ENCODE measurements at places on chromosomes 16 and 17.
A peak's percentile ranks its signal among the peaks of the same experiment; 100 is the strongest.

- DNase-seq, result no peak
Observed at GRCh38 chr16:9846362-9847099, 335.7 kb downstream of the GRIN2A start.

GRCh38 chr17:38735161-38735997 lies 5.2 kb downstream of the CISD3 start:
- DNase-seq, result peak; percentile 69

GRCh38 chr17:82338858-82339633 lies 5.5 kb upstream of the SECTM1 start:
- DNase-seq, result no peak

DNA sequence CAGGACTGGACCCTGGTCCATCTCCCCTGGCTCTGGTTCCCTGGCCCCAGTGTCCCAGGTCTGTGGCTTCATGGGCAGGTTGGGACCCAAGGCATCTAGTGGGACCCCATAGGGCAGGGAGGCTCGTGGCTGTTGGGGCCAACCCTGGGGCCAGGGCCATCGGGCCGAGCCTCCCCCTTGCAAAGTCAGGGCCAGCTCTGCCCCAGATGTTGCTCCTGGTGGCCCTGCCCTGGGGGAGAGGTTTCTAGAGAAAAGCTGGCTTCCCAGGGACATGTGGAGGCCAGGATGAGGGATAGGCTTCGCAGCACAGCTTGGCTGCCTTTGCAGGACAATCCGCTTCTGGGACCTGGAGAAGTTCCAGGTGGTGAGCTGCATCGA lies 16.6 kb downstream of the KATNB1 start:
- DNase-seq, result no peak

- DNase-seq, result no peak
Observed at GRCh38 chr17:58648236-58648635, 43.6 kb downstream of the TEX14 start.

DNA sequence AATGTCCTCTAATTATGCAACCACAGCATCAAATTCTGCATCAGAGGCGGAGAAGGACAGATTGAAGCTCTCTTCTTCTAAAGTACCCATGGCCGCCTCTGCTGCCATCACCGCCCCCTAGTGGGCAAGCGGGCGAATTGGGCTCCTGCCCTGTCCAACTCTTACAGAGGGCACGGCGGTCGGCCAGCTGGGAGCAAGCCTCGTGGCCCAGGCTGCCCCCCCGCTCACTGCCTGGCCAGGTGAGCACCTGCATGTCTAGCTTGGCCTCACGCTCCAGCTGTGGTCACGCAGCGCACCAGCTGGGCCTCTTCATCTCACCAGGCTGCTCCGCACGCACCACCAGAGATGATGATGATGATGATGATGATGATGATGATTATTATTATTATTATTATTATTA lies 146.1 kb upstream of the TOM1L1 start:
- DNase-seq, result no peak

DNA sequence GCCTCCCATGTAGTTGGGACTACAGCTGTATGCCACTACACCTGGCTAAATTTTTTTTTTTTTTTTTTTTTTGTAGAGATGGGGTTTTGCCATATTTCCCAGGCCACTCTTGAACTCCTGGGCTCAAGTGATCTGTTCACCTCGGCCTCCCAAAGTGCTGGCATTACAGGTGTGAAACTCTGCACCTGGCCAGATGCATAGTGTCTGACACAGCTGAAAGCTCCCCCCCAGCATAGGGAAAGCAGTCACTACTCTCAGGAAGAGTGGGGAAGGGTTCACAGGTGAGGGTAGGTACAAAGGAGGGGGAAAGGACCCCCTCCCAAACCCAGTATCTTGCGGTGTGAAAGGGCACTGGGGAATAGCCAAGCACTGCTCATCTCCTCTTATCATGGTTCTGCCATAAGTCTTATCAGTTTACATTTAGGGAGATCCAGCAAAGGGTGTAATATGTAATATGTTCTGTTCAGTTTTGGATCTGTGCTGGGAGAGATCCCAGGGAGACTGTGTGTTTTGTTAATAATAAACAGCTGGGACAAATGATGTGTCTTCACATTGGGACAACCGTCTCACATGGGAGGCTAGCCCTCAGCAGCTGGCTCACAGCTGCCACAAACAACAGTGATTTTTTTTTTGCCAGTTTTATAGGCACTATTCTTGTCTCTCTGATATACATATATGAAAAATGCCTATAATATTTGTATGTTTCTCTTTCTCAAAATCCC lies 6.8 kb upstream of the CAVIN1 start:
- no peak for DNase-seq

- DNase-seq, result no peak
Observed at GRCh38 chr16:80084614-80085013, 456.2 kb upstream of the DYNLRB2 start.

DNA sequence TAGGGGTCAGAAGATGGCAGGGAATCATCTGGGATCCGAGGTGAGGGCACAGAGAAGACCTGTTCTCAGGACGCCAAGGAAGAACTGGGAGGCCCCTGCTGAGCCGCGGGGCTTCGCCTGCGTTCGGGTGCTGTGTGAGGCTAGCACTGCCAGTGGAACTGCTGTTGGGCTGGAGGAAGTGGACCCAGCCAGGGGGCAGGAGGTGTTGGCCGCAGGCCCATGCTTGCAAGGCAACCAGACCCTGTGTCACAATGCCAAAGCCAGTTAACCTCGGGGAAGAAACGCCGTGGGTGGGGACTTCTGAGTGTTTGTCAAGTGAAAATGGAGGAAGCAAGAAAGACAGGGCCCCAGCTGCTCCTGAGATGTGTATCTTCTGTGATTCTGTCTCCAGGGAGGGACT lies 185.5 kb downstream of the LGALS9B start:
- DNase-seq, result no peak

DNA sequence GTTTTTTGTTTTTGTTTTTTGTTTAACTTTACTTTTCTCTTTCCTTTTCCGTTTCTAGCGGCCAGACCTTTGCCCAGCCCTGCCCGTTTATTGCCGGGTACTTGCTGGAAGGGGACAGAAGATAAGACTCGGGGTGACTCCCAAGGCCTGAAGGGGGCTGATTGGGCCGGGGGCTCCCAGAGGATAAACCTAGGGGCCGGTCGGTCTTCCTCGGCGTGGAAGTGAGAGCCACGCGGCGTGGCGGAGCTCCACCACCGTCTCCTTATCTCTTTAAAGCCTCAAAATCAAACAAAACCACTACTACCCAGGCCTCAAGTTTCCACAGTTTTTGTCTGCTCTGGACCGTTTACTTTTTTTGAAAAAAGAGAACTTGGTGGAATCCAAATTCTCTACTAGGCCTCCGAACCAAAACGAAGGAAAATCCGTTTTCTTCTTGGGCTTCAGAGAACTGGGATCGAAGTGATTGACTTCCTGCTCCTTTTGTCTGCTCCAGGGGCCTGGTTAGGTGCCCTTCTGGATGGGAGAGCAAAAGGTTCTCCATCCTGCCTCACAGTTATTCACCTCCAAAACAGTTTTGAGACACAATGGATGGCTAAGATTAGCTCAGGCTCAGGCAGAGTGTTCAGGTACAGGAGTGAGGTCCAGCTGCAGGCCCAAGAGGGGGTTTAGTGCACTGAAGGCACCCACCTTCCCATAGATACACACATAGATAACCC lies 8.5 kb upstream of the HOXB9 start:
- no peak for DNase-seq

DNA sequence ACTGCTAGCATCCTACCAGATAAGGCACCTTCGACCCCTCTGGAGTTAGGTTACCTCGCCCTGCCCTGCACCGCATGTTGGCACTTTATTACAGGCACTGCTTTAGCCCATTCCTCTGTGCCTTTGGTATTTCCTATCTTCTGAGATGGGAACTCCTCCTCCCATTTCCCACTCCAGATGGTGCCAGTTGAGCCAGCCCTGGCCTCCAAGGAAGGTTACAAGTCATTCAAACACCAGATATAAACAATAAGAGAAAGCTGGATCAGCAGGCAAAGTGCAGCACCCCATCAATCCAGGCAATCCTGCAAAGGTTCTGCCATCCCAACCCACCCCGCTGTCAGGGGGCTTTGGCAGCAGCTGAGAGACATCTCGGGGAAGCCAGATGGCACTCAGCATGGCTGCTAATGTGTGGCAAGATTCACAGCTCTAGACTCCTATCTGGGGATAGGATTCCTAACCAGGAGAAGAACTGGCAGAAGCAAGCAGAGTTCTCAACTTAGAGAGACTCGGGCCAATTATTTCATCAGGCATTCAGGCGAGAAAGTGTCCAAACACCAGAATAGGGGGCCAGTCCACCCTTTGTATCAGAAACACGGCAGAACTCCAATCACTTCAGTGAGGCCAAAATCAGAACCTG lies 113.0 kb downstream of the COPRS start:
- no peak for DNase-seq

DNA sequence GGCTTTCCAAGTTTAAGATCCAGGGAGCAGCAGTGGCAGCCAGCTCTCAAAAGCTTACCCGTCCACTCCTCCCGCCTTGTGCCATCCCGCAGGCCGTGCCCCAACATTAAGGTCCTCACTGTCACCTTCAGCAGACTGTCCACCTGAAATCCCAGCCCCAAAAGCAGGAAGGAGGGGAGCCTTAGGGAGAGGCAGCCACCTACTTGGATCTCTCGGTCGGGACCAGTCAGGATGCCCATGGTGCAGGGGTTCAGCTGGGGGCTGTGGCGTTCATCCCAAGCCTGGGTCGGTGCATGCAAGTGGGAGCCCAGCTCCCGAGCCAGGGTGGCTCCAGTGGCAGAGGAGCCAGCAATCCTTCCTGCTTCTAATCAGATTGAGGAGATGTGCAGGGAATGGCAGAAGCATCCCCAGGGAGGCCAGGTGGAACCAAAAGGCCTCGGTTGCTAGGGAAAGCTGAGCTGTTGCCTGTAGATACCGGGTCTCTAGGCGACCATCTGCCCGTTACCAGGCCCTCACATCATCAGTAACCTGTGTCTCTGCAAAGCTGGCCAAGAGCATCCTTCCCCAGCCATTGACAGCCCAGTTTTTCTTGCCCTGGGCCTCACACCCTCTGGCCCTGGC lies 24.6 kb downstream of the CNGB1 start:
- no peak for DNase-seq

GRCh38 chr16:84914273-84914672 lies 94.5 kb downstream of the CRISPLD2 start:
- DNase-seq, result no peak

DNA sequence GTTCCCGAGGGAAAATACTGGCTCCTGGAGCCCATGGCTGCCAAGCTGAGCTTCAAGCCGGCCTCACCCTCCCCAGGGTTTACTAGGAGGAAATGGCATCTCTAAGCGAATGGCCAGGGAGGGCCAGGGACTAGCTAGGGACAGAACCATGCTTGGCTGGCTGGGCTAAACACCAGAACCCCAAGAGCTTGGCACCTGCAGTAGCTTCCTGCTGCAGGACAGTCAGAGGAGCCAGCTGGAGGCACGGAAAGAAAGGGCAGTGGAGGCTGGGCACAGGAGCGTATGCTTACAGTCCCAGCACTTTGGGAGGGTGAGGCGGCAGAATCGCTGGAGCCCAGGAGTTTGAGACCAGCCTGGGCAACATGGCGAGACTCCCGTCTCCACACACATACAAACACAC lies 33.7 kb downstream of the PEMT start:
- DNase-seq, result no peak

DNA sequence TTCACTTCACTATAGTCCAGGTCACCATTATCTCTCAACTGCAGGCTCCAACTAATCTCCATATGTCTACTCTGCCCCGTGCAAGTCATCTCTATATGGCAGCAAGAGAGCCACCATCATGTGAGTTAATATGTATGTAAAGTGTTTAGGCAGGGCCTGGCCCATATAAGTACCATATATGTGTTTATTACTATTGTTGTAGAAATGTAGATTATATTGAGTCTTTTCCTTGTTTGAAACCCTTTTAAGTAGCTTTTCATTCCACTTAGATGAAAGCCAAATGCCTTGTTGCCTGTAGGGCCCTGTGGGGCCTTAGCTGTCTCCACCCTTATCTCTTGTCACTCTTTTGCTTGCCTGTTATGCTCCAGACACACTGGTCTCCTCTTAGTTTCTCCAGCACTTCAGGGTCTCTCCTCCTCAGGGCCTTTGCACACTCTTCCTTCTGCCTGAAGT lies 164.0 kb downstream of the PHKB start:
- no peak for DNase-seq

DNA sequence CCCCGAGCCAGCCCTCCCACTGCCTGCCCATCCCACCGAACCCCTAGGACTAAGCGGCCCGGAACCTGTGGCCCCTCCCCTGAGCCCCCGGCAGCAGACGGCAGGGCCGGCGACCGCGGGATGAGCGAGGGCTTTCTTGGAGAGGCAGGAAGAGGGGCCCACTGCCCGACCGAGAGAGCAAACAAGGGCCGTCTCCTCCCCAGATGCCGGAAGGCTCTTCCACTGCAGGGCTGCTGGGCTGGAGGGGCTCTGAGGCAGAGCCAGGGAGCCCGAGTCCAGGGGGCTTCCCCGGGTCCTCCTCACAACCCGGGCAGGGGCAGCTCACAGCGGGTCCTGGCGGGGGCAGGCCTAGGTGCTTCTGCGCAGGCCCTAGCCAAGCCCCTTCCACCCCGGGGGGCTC lies 2.9 kb downstream of the PERCC1 start:
- DNase-seq, result no peak

GRCh38 chr17:78337244-78338109 lies 22.4 kb downstream of the SOCS3 start:
- no peak for DNase-seq

- no peak for DNase-seq
Observed at GRCh38 chr17:67982034-67982640, 14.1 kb downstream of the C17orf58 start.

GRCh38 chr16:2816751-2817339 lies at the start of gene PRSS21:
TSS of gene PRSS21 (plus strand) at chr16:2817237. CDS start at chr16:2817269, 32 bp downstream.
- peak; percentile 23 for DNase-seq

DNA sequence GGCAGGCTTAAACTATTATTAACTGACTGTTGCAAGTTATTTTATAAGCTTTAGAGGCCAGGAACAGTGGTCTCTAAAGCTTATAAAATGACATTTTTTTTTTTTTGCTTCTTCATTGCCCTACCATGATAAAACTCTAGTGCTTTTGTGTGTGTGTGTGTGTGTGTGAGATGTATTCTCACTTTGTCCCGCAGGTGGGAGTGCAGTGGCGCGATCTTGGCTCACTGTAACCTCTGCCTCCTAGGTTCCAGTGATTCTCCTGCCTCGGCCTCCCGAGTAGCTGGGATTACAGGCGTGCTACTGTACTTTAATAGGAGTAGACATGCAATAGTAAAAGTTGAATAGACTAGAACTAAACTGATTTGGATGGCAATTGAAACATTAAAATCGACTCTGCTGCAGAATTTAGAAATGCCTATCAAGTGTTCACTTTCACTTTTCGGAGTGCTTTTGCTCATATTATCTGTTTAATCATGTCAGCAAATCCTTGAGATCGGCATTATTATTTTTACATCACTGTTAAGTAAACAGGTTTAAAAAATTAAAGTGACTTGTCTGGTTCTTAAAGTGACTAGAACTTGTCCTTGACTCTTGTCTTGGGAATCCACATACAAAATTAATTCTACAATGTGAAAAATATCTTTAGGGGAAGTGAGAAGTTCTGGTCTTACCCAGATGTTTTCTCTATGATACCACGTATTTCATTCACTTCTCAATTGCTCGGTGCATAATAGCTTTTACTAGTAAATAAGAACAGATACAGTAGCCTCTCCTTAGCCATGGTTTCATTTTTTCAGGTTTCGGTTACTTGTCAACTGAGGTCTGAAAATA lies 8.4 kb upstream of the PCTP start:
- DNase-seq, result no peak

- no peak for DNase-seq
Observed at GRCh38 chr17:34511931-34512330, 67.5 kb upstream of the TMEM132E start.

- DNase-seq, result no peak
Observed at GRCh38 chr17:60086818-60087591, 8.3 kb upstream of the HEATR6 start.

- DNase-seq, result no peak
Observed at GRCh38 chr17:13405807-13406206, 195.9 kb downstream of the HS3ST3A1 start.

- DNase-seq, result no peak
Observed at GRCh38 chr17:56121191-56122051, 31.9 kb upstream of the ANKFN1 start.
